ENCODE measurements at places on chromosomes 4 and X. TPM values are rescaled to one million over a fixed set of nuclear protein-coding genes. Genes with fewer than 3 reads are reported as not detected.

DNA sequence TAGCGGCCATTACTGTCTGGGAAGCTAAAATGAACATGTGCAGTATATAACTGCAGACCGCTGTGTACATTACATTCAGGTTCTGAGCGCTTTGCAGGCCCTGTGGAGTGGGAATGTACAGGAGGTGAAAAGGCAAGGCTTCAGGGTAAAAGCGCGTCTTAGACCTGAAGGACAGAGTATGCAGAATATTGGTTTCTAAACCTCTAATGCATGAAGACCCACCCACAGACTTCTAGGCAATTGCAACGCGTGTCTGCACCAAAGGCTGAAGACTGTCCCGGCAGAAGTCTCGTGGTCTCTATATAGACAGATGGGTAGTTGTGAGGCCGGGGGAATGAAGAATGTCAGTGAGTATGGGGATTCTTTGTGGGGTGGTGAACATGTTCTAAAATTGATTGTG, 5.4 kb downstream of the MAP7D2 start:
- no peak for DNase-seq

The PHEX gene
- 3.4 TPM for polyA plus RNA-seq

The EPHA5 gene
- 0.43 TPM for polyA plus RNA-seq

DNA sequence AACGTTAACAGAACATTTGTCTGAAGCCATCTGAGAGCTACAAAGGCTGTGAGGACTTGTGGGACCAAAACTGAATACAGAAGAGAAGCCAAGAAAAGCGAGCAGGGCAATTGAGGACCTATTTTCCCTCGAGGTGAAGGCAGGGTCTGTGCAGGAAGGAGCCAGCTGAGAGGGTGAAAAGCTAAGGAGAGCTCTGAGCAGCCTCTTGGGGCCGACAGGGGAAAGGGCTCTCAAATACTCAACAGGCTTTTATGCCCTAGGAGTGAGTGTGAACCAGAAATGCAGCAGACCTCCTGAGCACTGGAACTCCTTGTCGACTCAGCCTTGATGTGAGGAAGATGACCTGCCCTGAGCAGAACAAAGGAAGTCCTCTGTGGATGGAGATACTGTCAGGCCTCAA, 54.2 kb downstream of the C4orf50 start:
- DNase-seq, result no peak

GRCh38 chrX:18992829-18993228, 8.9 kb upstream of the PHKA2 start:
- DNase-seq, result no peak

DNA sequence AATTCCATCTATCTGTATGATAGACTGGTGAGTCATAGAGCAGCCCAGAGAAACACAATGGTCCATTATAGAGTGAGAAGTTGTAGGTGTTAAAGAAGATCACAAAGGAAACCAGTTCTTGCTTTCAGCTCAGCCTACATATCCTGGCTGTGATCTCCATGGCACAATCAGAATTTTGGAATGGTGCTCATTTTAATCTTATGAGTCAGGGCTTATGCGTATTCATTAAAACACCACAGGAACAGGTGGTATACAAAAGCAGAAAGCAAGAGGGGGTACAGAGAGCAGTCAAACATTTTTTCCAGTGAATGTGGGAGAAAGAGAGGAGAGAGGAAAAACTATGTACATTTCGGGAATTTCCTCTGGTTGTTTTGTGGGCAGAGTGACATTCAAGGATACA, 126.9 kb downstream of the MFAP3L start:
- no peak for DNase-seq

GRCh38 chr4:62018537-62018936, 818.4 kb downstream of the ADGRL3 start:
- DNase-seq, result no peak

DNA sequence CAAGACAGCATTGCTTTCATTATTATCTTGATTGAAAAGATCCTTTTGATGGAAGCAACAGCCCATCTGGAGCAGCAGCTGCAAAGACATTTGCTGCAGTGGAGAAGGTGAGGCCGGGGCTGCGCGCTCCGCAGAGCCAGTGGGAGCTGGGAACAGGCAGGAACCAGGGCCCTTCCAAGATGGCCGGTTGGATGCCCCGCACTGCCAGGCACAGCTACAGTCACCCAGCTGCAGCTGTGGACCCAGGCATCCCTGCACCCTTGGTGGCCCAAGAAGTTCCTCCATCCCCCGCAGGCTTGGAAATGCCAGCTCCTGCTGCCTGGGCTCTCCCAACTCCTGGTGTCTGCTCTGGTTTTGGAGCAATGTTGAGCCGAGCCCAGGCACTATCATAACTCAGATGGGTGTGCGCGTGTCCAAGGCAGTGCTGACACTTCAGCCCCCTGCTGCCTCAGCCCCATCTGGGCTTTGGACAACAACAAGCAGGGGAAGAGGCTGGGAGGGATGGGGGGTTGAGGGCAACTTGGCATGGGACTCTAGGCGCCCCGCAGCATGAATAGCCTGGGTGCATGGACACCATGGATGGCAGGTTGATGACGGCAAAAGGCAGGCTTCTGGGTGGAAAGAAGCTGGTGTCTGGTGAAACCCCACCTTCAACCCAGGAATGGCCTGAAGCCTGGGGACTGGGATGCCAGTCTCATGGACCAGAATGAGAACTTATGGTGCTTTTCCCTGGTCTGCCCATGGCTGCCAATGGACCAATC, 371.8 kb downstream of the FSTL5 start:
- no peak for DNase-seq

DNA sequence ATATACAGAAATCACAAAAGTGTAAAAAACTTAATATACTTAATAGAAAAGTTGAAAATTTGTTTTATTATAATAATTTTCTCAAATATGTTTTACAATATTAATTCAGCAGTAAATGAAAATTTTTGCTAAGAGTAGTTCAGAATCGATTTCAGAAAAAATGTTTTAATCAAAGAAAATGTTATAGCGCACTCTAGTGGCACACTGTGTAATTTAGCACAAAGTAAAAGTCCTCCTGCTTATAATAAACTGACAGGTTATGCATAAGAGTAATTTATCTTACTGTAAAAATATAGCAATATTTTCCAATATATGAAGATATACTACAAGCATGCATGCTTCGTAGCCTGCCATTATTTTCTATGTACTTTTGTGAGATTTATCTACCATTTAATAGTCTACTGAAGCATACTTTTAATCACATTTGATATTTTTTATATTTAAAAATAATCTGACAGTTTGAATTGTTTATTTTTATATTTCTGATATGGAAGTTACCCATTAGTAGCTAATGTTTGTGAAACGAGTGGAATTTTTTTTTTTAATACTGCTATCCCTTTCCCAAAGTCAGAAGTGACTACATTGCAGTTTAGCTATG, 217.9 kb upstream of the KLHL4 start:
- peak; percentile 9 for DNase-seq

GRCh38 chr4:142566243-142566642, 279.9 kb downstream of the INPP4B start:
- no peak for DNase-seq

DNA sequence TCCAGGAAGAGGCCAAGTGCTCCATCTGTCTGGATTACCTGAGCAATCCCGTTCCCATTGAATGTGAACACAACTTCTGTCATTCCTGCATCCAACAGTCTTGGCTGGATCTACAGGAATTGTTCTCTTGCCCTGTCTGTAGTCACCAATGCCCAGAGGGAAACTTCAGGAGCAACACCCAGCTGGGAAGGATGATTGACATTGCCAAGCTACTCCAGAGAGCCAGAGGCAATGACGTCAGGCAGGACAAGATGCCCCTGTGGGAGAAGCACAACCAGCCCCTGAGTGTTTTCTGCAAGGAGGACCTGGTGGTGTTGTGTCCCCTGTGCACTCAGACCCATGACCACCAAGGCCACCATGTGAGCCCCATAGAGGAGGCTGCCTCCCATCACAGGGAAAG, 21.3 kb upstream of the TRIM60 start:
- no peak for DNase-seq

- DNase-seq, result no peak
Observed at GRCh38 chr4:142960126-142960525, 114.0 kb upstream of the INPP4B start.

- DNase-seq, result no peak
Observed at GRCh38 chr4:3413675-3414420, 27.9 kb upstream of the HGFAC start.

DNA sequence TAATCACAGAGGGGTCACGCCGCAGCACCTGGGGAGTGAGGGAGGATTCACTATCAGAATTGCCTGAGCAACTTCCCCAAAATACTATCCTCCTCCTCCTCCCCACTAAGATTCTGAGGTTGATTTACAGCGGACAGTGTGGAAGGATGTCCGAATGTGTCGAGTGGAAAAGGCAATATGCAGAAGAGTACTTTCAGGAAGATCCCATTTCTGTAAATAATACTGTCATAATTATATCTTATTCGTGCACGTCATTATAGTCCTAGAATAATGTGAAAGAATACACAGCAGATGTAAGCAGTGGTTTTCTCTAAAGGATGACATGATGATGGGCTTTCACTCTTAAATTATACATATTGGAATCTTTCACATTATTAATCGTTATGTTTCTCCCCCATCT, 149.8 kb upstream of the NOCT start:
- DNase-seq, result no peak

GRCh38 chr4:78557841-78558240, 6.3 kb downstream of the ANXA3 start:
- DNase-seq, result no peak
